ENCODE measurements at places on chromosomes 11 and 22. TPM values are rescaled to one million over a fixed set of nuclear protein-coding genes. Genes with fewer than 3 reads are reported as not detected.

The MYEOV gene
- total RNA-seq: not detected

The CRYBA4 gene
- total RNA-seq: not detected

The B3GAT1 gene
- 34.6 TPM for total RNA-seq

The IL10RA gene
- total RNA-seq: 6.7 TPM

DNA sequence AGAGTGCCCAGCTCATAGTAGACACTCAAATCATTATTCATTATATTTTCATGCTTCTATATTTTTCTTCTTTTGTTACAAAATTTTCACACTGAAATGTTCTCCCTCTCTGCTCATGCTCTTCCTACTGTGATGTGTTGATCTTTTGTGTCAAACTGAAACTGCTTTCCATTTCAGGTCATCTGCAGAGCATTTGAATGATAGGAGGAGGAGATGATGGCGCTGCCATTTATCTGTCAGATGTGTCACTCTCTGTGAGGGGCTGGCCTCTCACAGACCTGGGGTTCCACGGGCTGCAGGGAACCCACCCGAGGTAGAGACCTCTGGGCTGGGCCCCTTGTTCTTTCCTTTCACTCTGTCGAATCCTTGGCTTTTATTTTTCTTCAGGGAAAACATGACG lies 41.1 kb downstream of the OR10A6 start:
- no peak for DNase-seq

The OR56A3 gene
- not detected for total RNA-seq
